ENCODE measurements at places on chromosomes 13 and 19. TPM values are rescaled to one million over a fixed set of nuclear protein-coding genes. Genes with fewer than 3 reads are reported as not detected.
A peak's percentile ranks its signal among the peaks of the same experiment; 100 is the strongest.

DNA sequence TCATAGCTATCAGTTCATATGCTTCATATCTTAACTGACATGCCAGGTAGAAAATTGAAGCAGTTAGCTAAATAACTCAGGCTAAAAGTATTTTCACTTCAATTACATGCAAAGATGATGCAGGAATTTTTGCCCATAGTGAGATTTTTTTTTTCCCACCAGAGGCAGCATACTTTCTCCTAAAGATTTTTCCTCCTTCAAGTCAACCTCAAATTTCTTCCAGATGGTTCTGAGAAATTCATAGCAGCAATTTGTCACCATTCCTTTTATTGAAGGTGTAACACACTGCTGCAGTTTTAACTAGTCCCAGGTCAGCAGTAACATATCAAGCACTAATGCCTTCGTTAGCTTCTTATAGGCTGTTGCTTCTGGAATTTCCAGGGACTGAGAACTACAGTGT lies 141.9 kb downstream of the SUCLA2 start:
- no peaks in the 10 kb centered on the region for H3K36me3 ChIP-seq
- no peak for DNase-seq
- H3K4me1 ChIP-seq, result no peaks in the 10 kb centered on the region
- H3K27me3 ChIP-seq, result no peaks in the 10 kb centered on the region
- H3K4me3 ChIP-seq, result no peak overlapping the region

DNA sequence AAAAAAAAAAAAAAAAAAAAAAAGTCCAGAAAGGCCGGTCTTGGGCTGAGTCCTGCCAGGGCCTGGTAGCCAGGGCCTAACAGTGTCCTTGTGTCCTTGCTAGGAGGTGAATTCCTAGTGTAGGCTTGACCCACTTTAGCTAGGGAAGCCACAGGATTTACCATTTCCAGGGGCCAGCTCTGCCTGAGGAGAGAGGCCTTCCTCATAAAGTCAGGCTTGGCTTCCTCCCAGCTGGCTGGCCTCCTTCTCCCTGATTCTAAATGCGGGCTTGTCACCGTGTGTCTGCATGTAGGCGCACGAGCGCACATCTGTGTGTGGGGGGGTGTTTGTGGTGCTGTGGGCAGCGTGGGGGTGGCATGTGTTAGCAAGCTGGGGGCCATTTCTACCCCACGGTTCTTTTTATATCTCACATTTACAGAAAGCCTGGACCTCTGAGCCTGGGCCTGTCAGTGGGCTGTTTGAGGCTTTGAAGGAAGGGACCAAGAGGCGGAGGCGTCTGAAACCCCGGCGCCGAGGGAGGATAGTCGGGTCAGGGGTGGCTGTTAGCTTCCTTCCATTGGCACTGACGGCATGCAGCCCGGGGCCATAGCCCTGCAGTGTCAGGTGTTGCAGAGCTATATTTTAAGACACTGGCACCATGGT lies 31.7 kb downstream of the IER2 start:
- peak; percentile 86 for DNase-seq
- peak overlapping the region; percentile 75 for H3K27ac ChIP-seq
- H3K4me3 ChIP-seq, result no peak overlapping the region
- peaks cover 11% of the 10 kb centered on the region for H3K4me1 ChIP-seq

Gene TMTC4
- polyA plus RNA-seq, result 4.4 TPM

Gene SPIB
- 0.10 TPM for polyA plus RNA-seq

Gene IGFLR1
- polyA plus RNA-seq, result 13.3 TPM

GRCh38 chr13:51066091-51066831 lies 44.8 kb downstream of the C13orf42 start:
- peaks cover 37% of the 10 kb centered on the region for H3K4me1 ChIP-seq
- no peaks in the 10 kb centered on the region for H3K36me3 ChIP-seq

Gene ADGRE1
- polyA plus RNA-seq, result 0.09 TPM

Gene MYO16
- 0.29 TPM for polyA plus RNA-seq

GRCh38 chr19:6518145-6518911 lies 12.5 kb upstream of the TNFSF9 start:
- H3K27me3 ChIP-seq, result peaks cover 12% of the 10 kb centered on the region
- H3K36me3 ChIP-seq, result no peaks in the 10 kb centered on the region
- H3K4me1 ChIP-seq, result peaks cover 7% of the 10 kb centered on the region
- no peak overlapping the region for H3K27ac ChIP-seq
- no peak for DNase-seq
- no peak overlapping the region for H3K4me3 ChIP-seq

Gene GTF2F1
- polyA plus RNA-seq, result 44.8 TPM

DNA sequence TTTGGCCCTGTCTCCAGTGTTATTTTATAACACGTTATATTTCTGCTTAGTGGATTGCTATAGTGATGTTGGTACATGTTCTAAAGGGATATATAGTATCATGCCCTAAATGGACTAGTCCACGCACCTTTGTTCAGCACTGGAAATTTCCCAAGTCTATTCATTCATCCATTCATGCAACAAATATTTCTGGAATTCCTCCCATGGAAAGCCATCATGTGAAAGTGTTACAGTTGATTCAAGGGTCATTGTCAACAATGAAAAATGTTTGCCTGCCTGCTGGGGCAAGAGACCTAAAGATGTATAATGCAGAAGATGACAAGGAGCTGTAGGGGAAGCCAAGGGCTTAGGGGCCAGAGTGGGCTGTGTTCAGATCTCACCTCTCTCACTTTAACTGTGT lies 10.8 kb upstream of the HSPH1 start:
- no peak overlapping the region for H3K27ac ChIP-seq
- H3K4me1 ChIP-seq, result no peaks in the 10 kb centered on the region
- no peak overlapping the region for H3K4me3 ChIP-seq
- DNase-seq, result no peak
- no peaks in the 10 kb centered on the region for H3K27me3 ChIP-seq
- no peaks in the 10 kb centered on the region for H3K36me3 ChIP-seq

Gene DLL3
- polyA plus RNA-seq, result not detected

- H3K27me3 ChIP-seq, result no peaks in the 10 kb centered on the region
- DNase-seq, result no peak
- peaks cover 9% of the 10 kb centered on the region for H3K36me3 ChIP-seq
- no peak overlapping the region for H3K4me3 ChIP-seq
- H3K27ac ChIP-seq, result no peak overlapping the region
- H3K4me1 ChIP-seq, result no peaks in the 10 kb centered on the region
Observed at GRCh38 chr19:646779-647565, 7.3 kb downstream of the FGF22 start.

Gene NCAN
- not detected for polyA plus RNA-seq

Gene LENG8
- polyA plus RNA-seq, result 34.3 TPM

Gene YJEFN3
- polyA plus RNA-seq, result 4.0 TPM

Data from heart right ventricle (tissue), 16 donors.